GM23338 (cell line): ENCODE measurements at places on chromosomes 2 and 18. TPM values are rescaled to one million over a fixed set of nuclear protein-coding genes. Genes with fewer than 3 reads are reported as not detected.
A peak's percentile ranks its signal among the peaks of the same experiment; 100 is the strongest.

- no peak for DNase-seq
Measured at GRCh38 chr18:55047546-55047945, 88.3 kb upstream of the CCDC68 start.

GRCh38 chr2:9300214-9300613 is 93.6 kb downstream of the ASAP2 start:
- no peak for DNase-seq

GRCh38 chr18:8835521-8835953 is 130.2 kb downstream of the MTCL1 start:
- DNase-seq = no peak

- DNase-seq = peak; percentile 37
Measured at GRCh38 chr2:54347622-54348021, 91.6 kb upstream of the TSPYL6 start.

DNA sequence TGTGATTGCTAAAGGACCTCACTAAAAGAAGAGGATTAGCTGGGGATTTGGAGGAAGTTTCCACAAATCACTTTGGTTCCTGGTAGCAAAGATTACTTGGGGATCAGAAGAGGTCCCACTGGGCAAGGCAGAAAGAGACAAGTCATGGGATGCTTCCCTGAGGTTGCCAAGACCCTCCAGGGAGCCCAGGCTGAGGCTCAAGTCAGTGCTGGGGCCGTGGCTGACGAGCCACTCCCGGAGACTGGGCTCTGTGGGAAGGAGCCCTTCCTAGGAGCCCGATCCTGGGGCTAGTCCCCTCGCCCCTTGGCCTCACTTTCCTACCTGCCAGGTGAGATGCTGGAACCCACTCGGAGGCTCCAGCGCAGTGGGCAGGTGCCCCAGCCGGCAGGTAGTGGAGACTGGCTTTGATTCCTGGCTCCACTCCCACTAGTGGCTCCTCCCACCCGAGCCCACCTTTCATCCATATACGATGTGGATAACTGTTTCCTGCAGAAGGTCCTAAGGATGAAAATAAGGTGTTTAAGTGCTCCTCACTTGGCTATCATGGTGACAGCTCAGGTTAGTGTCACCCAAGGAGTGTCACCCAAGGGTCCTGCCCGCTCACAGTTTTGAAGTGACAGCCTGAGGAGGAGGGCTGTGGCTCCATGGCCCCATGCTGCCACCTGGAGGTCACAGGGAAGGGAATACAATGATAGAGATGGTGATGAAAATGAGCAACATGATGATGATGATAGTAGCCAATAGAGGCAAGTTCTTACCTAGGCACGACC is 100.5 kb downstream of the CAPN13 start:
- DNase-seq = peak; percentile 64

- DNase-seq = no peak
Measured at GRCh38 chr18:44107187-44107586, 573.5 kb upstream of the SETBP1 start.

DNA sequence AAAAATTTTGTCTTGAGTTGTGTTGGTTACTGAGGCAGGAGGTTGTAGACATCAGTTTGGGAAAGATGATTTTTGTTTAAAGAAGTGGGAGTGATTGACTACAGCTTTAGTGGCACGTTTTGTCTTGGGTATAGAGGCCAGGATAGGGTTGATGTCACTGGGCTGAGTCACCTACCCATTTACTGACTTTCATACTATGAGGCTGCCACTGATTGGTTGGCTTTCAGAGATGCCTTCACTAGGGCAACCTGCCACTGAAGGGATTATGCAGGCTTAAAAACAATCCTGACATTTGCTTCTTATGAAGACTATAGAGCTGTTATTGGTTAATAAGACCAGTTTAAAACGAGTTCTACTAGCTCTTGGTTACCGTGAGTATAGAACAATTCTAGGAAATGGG is 479.1 kb downstream of the SOX11 start:
- no peak for DNase-seq

DNA sequence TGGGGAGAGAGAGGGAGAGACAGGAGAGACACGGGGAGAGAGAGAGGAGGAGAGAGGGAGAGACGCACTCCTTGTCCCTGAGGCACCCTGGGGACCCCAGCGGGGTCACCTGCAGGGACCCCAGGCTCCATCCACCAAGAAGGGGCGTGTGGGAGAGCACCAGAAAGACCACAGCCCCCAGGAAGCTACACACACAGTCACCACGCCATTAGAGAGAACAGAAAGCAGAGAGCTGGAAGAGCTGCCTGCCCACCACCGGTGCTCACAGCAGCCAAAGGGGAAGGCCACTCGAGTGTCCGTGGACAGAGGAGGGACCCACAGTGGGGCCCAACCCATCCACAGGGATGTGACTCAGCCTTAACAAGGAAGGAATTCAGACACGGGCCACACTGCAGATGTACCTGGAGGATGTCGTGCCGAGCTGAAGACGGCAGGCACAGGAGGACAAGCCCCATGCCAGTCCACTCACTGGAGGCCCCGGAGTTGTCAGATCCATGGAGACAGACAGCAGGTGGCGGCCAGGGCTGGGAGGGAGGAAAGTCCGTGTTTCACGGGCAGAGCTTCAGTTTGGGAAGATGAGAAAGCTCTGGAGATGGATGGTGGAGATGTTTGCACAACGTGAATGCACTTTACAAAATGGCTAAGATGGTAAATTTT is 11.5 kb upstream of the NFATC1 start:
- DNase-seq = no peak

The ERBB4 gene
- 0.73 and 1.4 TPM in 2 replicates for total RNA-seq

The PXDN gene
- 216 and 225 TPM in 2 replicates for total RNA-seq

The STPG4 gene
- 0.28 TPM in 1 of 2 replicates, not detected in the other for total RNA-seq
